ENCODE measurements at places on chromosomes 12 and 14. TPM values are rescaled to one million over a fixed set of nuclear protein-coding genes. Genes with fewer than 3 reads are reported as not detected.

CMA1 gene
- 0.30 TPM for polyA plus RNA-seq

PTPRQ gene
- polyA plus RNA-seq: 0.60 TPM

DNA sequence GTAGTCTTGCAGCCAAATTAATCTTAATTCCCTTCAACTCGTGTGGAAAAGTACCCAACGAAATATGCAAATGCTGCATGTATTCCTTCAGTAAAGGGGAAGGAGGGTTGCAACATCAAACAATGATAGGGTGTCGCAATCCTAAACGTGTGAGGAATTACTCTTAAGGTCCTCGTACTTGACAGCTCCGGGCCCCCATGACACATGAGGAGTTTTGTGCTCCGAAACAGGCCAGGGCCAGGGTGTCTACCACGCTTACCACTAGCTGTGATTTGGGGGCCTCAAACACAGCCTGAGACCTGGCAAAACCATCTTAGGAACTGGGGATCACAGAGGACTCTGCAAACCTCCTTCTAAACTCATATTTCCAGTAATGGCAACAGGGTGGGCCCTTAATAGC, 20.4 kb downstream of the FOS start:
- peak; percentile 87 for DNase-seq

- DNase-seq: no peak
Observed at GRCh38 chr12:55842681-55843429, at the start of gene MMP19. Gene MMP19 (minus strand): TSS chr12:55842936. CDS start chr12:55842830, 106 bp downstream.

DNA sequence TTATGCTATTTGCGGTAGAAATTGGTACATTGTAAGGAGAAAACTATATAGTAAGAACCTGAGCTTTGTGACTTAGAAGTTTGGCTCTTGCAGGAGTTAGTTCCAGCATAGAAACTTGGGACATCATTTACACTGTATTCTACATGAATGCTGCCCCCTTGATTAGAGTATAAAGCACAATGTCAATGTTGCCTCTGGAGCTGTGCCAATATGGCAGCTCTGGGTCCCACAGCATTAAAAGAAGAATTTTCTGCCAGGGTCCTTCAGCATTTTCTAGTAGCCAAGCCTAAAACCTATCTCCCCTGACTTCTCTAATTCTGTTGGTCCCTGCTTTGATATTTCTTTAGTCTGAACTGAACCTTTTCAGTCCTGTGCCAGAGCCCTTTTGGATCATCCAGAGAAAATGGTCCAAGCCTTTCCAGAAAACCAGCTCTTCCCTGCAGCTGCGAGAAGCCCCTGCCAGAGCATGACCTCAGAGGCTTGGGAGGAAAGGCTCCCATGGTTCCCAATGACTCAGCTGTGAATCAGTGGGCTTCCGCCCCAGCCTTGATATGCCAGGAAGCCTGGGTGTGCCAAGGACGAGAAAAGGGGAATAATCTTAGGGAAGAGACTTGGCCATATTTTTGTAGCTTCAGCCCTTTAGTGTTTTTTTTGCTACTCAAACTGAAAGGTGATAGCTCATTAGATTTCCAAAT, 43.2 kb downstream of the PLEKHG7 start:
- peak; percentile 14 for DNase-seq

A2M gene
- 926 TPM for polyA plus RNA-seq

Data from ovary (tissue), 10 donors.